ENCODE measurements at places on chromosomes 12 and 14.
A peak's percentile ranks its signal among the peaks of the same experiment; 100 is the strongest.

DNA sequence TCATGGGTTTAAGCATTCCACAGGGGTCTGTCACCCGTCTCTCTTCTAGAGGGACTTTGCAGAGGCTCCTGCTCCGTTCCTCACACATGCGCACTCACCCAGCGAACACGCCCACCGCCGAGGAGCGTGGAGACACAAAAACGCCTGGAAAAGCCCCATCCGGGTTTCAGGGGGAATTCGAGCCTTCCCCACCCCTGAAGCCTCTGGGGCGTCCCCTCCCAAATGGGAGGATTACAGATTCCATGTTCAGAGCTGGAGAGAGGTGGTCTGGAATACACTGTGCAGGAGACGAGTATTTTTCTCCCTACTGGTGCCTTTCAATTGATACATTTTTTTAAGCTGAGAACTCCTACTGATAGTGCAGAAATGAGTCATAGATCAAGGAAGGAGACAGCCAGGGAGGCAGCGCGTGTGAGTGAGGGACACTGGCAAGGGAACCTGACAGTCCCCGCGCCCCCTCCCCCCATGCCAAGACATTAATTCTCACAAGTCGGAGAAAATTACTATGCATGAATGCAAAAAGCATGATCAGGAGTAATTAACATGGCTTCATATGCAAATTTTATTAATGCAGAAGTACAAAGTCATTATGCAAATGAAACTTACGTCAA is 36.9 kb downstream of the BCL11B start:
- peak; percentile 55 for DNase-seq

GRCh38 chr14:69632593-69633151 is 21.3 kb downstream of the SUSD6 start:
- no peak for DNase-seq

DNA sequence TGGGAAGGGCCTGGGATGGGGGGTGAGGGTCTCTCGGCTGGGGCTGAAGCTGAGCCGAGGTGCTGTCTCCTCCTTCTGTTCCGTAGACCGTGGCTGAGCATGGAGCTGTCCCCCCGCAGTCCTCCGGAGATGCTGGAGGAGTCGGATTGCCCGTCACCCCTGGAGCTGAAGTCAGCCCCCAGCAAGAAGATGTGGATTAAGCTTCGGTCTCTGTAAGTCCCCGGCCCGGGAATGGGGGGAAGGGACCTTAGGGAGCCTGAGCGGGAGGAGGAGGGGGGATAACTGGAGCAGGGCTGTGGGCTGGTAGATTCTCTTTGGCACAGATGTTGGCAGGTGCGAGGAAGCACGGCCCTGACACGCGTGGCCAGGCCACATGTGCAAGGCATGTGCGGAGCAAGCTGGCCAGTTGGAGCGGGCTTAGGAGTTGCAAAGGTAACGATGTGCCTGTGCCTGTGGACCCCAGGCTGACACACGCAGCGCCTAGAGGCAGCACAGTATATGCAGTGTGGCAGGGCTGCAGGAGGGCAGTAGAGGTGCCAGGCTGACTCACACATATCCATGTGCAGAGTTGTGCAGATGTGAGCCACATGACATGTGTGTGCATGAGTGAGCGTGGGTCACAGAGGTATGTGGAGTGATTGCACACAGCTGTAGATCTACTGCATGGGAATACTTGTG is 512 bp downstream of the PDE1B start:
- DNase-seq: no peak

- no peak for DNase-seq
Observed at GRCh38 chr12:30700216-30700900, 4.7 kb upstream of the IPO8 start.

DNA sequence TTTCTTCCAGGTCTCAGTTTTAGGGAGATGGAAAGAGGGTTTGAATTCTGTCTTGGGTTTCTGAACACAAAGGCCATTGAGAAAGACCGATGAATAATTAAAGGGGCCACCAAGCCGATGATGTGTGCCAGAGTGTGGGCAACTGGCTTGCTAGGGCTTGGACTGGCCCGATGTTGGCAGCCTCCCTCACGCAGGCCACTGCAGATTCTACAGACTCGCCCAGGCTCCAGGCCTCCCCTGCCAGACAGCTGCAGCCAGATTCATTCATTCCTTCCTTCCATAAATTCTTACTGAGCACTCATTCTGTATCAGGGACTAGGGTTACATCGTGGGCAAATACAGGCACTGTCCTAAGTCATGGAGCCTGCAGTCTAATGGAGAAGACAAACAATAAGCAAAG is 34.9 kb downstream of the ACTN1 start:
- DNase-seq: no peak

- no peak for DNase-seq
Observed at GRCh38 chr12:72839696-72840095, 567.5 kb downstream of the TRHDE start.

DNA sequence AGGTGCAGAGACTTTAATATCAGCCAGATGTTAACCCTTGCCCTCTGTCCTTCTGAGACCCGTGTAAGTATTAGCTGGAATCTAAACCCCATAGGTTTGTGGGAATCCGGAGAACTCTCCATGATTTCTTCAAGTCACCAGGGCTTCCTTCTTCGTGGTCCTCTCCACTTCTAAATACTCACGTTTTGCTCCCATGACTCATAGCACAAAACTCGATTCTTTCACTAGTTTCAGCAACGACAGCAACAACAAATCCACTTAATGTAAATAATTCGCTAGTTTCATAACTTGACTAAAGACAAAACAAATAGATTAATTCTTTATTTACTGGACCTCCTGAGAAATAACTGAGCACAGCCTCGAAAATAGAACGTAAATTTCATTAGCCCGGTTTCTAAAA is 4.4 kb upstream of the CLEC2A start:
- DNase-seq: no peak

DNA sequence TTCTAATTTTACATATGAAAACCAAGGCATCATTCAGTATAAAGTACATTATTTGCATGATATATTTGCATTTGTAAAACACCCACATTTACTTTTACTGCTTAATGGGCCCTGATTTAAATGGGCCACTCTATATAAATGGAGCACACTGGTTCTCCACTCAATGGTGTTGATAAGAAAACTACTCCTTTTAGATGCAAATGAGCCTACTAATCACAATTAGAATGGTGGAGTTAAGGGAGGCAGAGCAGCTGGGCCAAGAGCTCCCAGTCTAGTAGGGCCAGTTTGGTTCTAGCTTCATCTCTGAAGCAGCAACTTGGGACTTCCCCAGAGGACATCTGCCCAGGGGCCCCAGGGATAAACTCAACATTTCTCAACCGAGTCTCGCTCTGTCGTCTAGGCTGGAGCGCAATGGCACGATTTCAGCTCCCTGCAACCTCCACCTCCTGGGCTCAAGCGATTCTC is 120.7 kb downstream of the FOXN3 start:
- no peak for DNase-seq

DNA sequence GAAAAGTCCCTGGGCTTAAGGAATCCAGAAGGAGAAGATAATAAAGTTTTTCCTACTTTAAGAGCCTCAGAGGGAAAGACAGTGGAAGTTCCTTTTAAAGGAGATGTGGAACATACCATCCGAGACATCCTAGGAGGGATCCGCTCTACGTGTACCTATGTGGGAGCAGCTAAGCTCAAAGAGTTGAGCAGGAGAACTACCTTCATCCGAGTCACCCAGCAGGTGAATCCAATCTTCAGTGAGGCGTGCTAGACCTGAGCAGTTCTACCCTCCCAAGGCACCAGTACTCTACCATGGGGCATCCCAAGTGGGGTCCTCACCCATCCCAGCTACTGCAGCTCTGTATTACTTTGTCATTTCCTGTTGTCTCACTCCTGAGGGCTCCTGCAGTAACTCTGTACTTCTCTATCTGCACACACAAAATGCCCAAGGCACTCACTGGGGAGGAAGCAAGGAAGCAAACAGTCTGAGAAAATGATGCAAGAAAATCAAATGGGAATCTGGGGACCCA is 3.8 kb downstream of the TINF2 start:
- no peak for DNase-seq

GRCh38 chr12:55637467-55637866 is 775 bp downstream of the OR10P1 start:
- no peak for DNase-seq

- DNase-seq: peak; percentile 10
Observed at GRCh38 chr12:52082988-52083637, 3.6 kb downstream of the SMIM41 start.

DNA sequence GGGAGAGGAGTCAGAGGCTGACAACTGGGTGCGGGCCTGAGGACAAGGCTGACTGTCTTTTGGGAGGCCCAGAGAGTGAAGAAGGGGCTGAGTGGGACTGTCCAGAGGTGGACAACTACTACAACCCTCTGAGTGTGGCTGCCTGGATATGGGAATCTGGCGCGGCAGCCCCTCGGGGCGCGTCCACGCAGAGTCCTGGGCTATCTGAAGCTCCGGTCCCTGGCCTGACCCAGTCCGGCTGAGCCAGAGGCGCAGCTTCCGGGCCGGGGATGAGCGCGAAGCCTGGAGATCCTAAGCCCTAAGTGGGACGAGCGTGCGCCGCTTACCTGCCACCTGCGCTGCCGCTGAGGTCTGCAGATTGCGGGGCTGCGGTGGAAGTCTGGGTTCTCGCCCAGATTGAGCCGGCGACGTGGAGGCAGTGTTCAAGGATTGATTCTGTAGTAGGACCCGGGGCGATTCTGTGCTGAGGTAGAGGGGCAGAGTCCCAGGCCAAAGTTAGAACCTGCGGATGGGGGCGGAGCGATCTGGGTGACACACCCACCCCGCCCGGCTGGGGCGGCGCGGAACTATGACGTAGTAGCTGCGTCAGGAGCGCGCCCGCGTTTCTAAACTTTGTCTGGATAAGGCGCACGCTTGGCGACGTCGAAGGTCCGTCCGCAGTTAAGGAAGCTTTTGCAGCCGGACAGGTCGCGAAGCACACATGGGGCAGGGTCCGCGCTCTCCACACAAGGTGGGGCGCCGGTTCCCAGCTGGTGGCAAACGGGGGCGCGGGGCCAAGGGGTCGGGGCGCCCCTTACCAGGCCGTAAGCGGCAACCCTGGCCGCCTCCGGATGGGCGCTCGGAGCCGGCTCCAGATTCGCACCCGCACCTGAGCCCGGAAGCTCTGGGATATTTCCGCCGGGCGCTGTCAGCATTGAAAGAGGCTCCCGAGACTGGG is at the start of the genes DHRS1 and NOP9:
DHRS1 (minus strand) TSS at position 526 of the 937 bp plus-strand sequence. CDS start 674 bp downstream, outside the sequence.
NOP9 (plus strand) TSS at position 596 of the 937 bp plus-strand sequence; CDS start at position 701, 105 bp downstream.
- DNase-seq: peak; percentile 67

DNA sequence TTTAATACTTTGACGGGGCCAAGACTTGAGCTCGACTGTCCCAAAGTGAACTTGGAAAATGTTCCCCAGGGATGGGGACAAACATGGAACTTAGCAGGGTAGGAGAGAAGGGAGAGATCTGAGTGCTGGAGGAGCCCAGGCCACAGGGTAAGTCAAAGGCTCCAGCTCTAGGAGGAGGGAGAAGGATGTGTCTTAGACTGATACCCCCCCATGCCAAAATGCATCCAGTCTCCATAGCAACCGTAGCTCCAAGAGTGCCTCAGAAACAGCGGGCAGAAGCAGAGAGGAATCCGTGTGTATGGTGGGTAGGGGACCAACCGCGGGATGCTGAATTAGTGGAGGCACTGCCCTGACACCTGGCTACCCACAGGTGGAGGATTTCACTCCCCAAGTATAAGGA is 845 bp upstream of the AGAP2 start:
- DNase-seq: no peak

DNA sequence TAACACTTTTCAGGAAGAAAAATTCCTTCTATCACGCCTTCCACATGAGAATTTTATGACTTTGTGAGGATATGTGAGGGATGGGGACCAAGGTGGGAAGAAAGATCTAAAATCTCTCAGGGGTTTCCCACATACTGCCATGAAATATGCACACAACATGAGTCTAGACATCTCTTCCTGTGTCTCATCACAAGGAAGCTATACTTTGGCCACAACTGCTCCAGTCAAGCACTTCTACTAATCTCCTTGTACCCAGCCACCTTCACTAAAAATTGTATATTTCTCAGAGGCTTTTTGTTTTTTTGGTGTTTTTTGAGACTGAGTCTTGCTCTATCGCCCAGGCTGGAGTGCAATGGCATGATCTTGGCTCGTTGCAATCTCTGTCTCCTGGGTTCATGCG is 3.2 kb downstream of the OSBPL8 start:
- no peak for DNase-seq

DNA sequence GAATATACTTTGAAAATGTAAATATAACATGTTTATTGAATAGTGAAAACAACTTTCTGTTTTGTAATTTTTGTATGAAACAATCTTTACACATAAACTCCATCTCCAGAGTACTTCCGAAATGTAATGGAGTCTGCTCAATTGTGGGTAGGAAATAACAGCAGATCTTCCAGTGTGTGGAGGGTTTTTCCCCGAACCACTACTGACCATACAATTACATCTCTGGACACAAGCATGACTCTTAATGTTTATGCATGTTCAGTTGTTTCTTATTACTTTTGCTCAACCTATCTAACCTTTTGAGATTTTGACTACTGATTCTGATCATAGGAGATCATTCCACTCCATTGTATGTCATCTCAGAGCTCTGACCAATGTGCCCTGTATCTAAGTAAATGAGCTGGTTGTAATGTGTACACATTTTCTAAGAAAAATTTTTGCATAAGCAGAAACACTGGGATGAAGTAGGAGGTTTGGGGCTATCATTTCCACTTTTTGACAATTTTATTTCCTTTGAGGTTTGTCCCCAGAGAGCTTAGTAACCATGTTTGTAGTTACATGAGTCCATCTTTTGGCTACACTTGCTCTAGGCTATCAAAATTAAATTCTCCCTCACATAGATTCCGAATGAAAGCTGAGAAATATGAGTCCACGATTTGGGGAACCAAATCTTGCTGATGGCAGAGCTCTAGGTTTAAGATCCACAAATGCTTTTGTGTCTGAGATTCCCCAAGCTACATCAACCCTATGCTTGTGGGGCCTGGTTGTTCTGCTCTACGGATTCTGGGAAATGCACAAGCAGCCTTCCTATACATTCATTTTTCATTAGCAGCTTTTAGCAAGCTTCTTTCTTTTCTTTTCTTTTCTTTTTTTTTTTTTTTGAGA is 21.4 kb upstream of the CLEC4D start:
- DNase-seq: no peak

GRCh38 chr14:25929881-25930615 is 667.8 kb downstream of the NOVA1 start:
- DNase-seq: no peak

GRCh38 chr12:75120311-75120711 is 89.3 kb downstream of the KCNC2 start:
- DNase-seq: peak; percentile 8

DNA sequence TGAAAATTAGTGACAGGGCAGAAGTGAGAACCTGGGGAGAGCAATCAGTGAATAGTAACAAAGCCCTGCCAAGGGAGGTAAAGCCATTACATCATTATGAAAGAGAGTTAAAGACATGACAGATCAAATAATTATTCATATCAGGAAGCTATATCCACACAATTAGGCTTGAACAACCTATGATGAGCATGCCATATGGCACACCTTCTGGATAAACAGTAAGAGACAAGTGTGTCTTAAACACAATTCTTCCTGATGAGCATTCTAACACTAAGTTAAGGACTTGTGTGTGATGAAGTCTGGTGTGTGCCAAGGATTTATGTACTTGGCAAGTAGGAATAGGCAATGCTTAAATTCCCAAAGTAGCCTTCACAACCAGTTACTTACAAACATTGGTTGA is 76.1 kb downstream of the GALNT4 start:
- no peak for DNase-seq

GRCh38 chr12:33587784-33588712 is 148.4 kb upstream of the SYT10 start:
- peak; percentile 3 for DNase-seq

- DNase-seq: no peak
Observed at GRCh38 chr12:56040963-56041551, 661 bp upstream of the RPS26 start.

All from fibroblast of skin of left quadriceps (primary cell).